ENCODE measurements at places on chromosomes 7 and 10.

DNA sequence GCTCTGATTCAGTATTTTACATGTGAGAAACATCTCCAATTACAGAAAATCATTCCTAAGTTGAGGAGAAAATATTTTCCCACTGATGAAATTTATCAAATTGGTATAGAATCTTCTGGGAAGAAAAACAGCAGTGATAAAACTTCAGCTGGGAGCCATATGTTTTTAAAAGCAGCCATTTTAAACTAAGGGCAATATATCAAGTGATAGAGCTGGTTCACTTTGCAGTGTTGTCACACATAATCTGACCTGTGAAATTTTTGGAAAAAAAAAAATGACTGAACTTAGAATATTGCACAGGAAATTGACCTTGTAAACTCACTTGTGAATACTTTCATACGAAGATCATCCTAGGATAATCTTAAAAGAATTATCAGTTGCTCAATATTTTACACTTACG, 10.5 kb upstream of the EZH2 start:
- DNase-seq, result no peak

DNA sequence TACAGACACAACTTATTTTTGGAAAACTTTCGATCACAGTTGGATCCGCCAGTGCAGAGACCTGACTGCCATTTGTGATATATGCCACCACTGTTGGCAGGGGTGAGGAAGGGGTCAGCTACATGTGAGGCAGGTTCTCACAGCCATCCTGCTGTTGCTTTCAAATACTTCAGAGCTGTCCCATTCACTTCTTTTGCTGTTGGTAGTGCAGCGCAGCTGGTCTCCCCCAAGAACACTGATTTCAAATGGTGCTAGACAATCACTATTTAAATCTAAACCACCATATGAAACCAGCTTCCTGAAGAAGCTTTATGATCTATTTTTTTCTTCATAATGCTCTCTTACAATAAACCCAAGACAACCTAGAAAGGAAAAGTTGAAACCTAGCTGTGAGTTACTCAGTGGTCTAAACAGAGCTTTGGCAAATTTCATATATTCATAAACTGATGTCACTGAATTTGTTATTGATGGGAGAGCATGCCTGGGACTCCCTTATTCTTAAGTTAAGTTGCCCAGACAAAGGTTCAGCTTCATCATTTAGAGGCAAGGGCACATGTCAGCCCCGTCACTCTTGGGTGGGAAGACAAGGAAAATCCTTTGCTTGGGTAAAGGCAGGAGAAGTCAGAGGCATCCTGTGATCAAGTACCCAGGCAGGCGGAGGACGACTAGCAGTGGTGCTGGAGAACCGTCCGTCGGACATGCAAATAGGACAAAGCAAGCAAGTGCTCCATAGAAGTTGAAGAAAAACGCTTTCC, 143.4 kb upstream of the KLF14 start:
- no peak for DNase-seq

- DNase-seq, result no peak
Measured at GRCh38 chr7:149205690-149206381, 10.5 kb downstream of the ZNF282 start.

GRCh38 chr10:77305650-77306632, 331.7 kb downstream of the KCNMA1 start:
- DNase-seq, result no peak

- no peak for DNase-seq
Measured at GRCh38 chr10:55160655-55161283, 359.7 kb upstream of the PCDH15 start.

DNA sequence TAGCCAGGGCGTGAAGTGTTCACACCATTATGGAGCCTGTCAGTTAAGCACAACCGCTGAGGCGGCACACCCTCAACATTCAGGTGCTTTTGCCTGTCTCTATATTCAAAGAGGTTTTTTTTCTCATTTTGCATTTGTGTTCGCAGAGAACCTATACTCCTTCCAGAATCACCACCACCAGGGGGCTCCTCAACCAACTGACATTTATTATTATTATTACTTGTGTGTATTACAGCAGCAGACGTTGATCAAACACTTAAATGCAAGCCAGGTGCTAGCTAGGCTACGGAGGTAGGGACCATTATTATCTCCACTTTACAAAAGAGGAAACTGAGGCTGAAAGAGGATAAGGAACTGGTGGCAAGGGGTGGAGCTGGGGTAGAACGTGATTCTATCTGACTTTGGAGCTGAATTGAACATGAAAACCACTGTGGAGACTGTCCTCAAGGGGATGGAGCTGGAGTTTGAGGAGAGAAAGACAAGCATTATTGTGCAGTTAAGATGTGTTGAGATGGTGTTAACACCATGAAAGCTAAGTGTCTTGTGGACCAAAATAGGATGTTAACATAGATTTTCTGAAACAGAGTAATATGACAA, 133.8 kb upstream of the PLXNA4 start:
- DNase-seq, result no peak

DNA sequence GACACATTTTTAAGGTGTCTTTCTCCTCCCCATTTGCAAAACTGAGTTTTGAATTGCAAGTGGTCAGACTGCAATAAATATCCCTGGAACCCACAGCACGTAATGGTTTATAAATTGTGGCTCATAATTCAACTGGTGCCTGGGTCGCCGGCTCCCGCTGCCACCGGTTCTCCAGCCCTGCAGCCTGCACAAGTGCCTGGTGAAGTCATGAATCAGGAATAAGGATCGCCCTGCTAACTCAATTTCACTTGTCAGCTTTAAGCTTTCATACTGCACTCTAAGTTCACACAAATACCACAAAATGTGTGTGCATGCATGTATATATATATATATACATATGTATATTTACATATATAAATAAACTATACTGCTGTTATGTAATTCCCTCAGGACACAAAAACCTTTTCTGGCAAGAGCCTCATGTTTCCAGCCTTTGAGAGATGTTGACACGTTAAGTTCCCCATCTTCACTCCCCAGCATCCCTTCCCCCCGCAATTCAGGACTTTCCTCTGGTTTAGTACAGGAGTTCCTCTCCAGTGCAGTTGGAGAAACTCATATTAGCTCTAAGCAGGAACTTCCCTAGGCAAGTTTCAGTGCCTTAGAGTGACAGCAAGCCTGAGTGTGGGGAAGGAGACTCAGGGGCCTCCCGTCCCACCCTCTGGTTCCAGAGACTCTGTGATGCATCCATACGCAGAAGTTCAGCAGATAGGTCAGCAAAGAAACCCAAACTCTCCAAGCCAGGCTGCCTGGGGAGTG, 129.2 kb upstream of the UNC5B start:
- DNase-seq, result no peak

- no peak for DNase-seq
Measured at GRCh38 chr10:101107771-101108170, 23.3 kb upstream of the TLX1 start.

GRCh38 chr7:43646603-43647338, 63.9 kb downstream of the STK17A start:
- no peak for DNase-seq

DNA sequence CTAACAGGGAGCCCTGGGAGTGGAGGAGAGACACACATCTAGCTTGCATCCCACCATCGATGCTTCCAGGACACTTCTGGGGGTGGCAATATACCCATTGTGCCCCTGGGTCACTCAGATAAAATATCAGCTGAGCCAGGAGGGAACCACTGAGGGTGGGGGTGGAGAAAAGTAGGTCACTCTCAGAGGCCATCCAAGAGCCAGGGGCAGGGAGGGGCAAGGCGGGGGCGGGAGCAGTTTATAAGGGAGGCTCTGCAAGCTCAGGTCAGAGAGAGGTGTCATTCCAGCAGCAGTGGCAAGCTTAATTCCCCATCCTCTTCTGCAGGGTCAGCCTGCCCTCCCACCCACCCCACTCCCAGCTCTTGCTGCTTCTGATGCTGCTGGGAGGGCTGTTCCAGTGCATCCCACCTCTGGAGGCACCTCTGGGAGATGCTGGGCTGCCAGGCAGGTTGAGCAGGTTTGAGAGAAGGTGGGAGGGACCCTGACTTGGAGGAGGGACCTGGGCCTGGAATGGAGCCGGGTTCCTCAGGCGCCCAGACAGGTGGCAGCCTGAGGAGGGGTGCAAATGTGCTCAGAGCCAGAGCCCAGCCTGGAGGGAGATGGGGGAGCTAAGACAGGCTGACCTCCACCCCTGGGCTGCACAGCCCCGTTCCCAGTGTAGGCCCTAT, 20.1 kb upstream of the TLX1 start:
- DNase-seq, result no peak

GRCh38 chr7:63054191-63054661, 944.4 kb upstream of the ZNF722 start:
- no peak for DNase-seq

DNA sequence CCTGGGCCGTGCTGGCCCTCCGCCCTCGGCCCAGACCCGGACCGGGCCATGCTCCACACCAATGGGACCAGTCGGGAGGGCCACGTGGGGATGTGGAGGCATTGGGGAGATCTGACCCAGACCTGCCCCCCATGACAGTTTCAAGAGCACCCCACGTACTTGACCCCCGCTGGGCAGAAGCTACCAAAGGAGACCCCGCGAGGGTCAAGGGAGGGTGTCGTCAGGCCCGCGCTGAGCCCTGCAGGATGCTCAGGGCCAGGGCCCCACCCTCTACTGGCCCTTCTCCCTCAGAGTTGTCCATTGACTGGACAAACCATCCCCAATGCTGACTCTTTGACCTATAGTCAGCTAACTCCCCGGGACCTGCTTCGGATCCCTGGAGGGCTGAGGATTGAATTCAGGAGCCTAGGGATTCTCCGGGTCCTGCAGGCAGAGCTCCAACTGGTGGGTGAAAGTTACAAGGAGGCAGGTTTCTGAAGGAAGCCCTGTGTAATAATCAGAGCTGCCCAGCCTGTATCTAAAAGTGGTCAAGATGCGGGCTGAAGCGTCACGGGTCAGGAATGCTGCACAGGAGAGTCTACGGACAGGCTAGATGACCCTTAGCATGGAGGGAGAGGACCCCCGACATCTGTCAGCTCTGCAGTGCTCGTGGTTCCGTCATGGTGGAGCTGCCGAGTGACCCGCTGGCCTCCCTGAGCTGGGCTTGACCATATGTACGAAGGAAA, 498 bp upstream of the CALHM2 start:
- no peak for DNase-seq
